ENCODE measurements at places on chromosomes 2 and 18. TPM values are rescaled to one million over a fixed set of nuclear protein-coding genes. Genes with fewer than 3 reads are reported as not detected.

Gene CHST9
- 0.52 TPM for total RNA-seq

Gene TLX2
- not detected for total RNA-seq

Gene CCDC148
- 0.52 TPM for total RNA-seq

Gene INHBB
- 1.0 TPM for total RNA-seq

Gene AGXT
- not detected for total RNA-seq

Gene GKN2
- not detected for total RNA-seq

Gene ZNF396
- total RNA-seq: 1.6 TPM

Gene RALBP1
- total RNA-seq: 29.2 TPM

Gene NAT8
- not detected for total RNA-seq

Gene SP9
- total RNA-seq: not detected

Gene MBOAT2
- 54.3 TPM for total RNA-seq

Gene POMC
- 4.2 TPM for total RNA-seq

Gene PMAIP1
- 13.0 TPM for total RNA-seq
